Hippocampal formation (tissue), 2 donors: ENCODE measurements at places on chromosomes 6 and 20.

DNA sequence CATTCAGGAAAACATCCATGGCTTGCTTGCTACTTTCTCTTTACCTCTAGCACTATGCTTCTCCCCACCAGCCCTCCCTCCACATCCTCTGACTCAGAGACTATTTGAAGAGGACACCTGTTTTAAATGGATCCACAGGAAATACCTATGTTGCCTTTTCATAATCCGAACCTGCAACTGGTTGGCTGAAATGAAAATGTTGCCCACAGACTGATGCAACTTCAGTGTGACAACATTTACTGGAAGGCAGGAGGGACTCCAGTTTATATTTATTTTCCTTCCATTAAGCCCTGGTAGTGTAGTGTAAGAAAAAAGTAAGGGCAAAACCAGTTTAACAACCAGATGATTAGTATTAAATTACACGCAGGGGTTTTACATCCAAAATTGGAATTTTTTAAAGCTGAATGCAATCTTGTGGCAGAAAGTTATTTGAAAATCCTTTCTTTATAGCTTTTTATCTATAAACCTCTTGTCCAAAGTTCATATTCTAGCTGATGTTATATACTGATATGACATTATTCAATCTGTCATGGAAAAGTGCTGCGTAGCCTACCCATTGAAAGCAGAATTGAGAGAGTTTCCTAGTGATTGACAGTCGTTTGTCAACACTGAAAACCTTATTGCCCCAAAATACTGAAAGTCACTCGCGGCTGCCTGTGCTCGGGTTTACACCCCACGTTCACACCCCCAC lies 881 bp upstream of the AIG1 start:
- no peak for DNase-seq

DNA sequence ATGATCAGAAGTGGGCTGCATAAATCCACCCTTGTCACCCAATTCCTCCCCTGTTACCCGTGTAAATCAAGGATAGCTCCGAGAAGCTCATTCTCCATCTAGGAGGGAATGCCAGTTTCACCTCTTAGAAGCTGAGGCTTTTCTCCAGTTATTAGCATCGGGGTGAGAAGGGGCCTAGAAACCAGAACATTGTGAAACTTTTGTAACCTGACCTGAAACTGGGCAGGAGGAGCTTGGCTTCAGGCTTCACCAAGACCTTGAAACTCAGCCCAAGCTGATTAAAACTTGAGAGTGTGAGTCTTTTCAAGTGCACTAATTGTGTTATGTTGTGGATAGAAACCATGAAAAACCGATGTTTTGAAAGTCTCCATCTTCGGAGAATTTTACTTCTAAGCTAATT lies 103.1 kb downstream of the BMP2 start:
- no peak for DNase-seq

DNA sequence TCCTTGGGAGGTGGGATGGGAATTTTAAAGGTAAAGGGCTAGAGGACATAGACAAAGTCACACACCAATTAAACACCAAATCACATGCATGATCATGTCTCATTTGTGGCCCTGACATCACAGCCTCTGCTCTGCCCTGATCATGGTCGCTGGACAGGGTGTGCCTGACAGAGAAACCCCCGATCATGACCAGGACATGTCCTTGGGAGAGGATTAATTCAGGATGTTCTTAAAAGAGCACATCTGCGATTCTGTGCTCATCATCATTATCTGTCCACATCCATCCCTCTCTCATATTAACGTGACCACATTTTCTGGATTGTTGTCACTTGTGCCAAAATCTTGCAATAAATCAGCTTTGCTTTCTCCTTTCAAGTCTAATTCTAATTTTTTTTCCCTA lies 7.7 kb upstream of the PBOV1 start:
- no peak for DNase-seq

DNA sequence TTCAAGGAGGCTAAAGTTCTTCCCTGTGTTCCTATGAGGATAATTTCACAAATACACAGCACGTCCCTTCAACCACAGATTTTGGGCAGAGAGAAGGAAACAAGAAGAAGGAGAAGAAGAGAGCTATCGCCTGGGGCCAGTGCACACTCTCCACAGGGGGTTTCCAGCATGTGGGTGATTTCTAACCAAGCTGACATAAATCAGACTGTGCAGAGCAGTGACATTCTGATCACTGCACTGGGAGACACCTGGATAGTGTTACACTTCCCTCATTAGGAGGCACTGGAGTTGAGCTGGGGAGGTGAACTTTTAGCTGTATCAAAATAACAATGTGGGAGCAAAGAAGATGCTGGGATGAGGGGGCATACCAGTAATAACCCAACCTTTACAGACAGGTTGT lies 71.8 kb upstream of the CENPW start:
- no peak for DNase-seq

GRCh38 chr6:113645576-113645970 lies 211.6 kb upstream of the MARCKS start:
- DNase-seq, result no peak

GRCh38 chr6:44869321-44869897 lies 458.7 kb upstream of the RUNX2 start:
- no peak for DNase-seq

GRCh38 chr6:21053612-21054011 lies 519.4 kb downstream of the CDKAL1 start:
- DNase-seq, result no peak

DNA sequence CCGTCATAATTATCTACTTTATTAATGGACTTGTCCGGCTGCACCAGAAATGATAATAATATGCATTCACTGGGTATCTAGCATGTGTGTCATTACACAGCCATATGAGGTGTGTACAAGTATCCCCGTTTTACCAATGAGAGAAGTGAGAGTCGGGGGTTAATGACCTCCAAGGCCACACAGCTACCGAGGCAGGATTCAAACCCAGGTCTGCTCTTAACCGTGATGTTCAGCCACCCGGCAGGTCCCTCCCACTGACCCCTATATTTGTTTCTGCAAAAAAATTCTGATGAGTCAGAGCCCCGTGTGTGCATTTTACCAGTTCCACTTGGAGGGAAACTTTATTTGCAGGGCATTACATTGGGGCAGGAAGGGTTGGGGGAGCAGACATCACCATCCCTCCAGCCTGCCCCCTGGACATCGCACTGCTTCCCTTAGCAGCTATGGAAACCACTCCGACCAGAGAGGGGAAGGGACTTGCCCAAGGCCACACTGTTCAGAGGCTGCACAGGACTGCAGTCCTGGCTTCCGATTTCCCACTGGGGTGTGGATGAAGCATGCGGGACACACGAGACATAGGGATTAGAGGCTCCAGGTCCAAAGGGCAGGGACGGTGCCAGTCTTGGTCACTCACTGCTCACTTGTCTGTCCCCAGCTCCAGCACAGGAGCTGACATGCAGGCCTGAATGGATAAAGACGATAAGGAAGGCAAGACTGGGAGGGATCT lies 10.1 kb upstream of the SRC start:
- DNase-seq, result no peak

DNA sequence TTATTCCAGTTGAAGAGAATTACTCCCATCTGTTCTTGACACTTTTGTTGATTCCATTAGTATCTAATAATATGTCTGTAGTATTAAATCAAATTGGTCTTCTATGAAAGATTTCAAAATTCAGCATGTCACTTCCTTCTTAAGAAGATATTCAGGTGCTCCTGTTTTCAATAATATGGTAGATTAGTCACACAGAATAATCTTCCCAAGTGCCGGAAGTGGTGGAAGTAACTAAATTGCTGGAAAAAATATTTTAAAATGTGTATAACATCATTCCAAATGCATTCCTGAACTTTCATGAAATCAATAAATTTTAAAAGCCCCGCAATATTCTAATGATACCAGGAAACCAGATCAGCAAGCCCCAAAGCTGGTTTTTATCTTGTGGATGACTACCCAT lies 281.3 kb downstream of the EPM2A start:
- DNase-seq, result no peak

DNA sequence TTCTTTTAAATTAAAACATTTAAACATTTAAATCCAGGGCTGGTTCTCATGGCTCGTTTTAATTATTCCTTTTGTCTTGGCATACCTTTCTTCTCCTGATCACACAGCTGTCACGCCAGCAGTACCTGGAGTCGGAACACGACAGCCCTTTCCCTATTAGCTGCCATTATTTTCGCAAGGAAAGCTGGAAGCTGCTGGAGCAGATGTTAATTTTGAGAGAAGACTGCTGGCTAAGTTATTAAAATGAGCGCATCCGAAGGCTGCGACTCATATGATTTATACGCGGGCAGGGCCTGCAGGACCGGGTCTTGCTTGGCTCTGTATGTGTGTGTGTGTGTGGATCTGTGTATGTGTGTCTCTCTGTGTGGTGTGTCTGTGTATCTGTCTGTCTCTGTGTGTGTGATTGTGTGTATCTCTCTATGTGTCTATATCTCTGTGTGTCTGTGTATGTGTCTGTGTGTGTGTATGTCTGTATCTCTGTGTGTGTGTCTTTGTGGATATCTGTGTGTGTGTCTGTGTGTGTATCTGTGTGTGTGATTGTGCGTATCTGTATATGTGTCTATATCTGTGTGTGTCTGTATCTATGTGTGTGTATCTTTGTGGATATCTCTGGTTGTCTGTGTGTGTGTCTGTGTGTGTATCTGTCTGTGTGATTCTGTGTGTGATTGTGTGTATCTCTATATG lies 191.5 kb downstream of the CDH4 start:
- no peak for DNase-seq

DNA sequence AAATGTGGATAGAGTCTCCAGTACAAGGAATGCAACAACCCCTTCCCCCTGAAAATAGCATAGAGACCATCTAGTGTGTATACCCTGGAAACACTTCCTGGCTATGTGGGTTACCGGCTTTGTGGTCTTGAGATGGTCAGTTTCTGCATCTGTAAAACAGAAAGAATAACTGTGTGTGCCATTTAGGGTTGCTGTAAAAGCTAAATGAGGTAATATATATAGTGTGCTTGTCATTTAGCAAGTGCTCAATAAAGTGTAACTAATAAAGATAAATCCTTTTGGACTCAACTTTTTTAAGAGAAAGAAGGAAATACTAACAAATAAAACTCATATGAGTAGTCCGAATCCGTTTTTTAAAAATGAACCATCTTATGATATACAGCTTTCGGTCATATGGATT lies 109.1 kb downstream of the SOBP start:
- no peak for DNase-seq

GRCh38 chr6:141990840-141991239 lies 141.9 kb upstream of the GJE1 start:
- DNase-seq, result no peak

- no peak for DNase-seq
These were observed 37.9 kb upstream of the CCDC167 start for GRCh38 chr6:37537548-37537947.

DNA sequence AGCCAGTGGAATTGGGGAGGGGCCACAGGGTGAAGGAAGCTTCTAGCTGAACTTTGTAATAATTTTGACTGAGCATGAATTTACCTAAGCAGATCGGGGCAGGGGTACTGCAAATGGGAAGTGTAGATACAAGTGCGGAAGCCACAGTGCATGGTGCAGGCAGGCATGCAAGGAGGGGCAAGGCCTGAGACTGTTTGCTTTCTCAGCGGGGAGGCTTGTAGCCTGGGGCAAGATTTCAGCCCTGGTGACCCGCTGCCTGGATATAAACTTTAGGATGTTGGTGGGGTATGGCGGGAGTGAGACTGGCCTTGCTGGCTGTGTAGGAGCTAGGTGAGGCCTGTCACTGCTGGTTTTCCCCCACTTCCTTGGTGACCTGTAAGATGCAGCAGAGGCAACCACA lies 266.4 kb upstream of the PREP start:
- DNase-seq, result no peak

DNA sequence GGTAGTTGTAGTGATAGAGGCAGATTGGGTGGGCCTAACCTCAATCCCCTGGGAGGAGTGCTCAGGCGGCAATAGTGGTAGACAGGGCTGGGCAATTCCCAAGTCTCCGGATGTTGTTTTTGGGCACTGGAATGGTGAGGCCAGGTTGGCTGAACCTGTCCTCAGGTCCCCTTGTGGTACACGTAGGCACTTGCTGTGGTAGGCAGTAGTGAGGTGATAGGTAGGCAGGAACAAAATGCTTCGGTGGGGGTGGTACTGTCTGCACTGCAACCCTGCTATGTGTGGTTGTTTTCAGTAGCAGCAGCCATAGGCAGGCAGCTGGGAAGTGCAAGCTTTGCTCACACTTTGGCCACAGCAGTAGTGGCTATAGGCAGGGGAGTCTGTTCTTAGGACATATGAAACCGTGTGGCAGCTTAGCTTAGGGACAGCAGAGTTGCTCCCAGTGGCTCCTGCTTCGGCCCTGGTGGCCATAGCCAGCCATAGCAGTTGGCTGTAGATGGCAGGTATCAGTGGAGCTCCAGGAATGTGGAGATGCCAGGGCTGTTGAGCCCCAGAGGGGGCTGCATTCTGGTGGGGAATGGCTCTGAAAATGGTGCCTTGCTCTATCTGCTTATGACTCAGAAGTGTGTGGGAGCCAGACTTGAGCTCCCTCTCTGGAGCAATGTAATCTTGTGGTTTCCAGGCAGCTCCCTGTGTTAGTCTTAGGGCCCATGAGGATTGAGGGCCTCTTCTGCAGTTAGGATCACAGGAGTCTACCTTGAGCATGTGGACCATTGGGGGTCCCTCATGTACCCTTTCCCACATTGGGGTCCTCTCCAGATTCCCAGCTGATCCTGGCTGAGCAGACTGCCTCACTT lies 241.8 kb upstream of the BMP2 start:
- no peak for DNase-seq

- DNase-seq, result no peak
These were observed 864.2 kb downstream of the KIF16B start for GRCh38 chr20:15708984-15709598.

GRCh38 chr6:23413327-23414050 lies 712.5 kb upstream of the NRSN1 start:
- DNase-seq, result no peak

DNA sequence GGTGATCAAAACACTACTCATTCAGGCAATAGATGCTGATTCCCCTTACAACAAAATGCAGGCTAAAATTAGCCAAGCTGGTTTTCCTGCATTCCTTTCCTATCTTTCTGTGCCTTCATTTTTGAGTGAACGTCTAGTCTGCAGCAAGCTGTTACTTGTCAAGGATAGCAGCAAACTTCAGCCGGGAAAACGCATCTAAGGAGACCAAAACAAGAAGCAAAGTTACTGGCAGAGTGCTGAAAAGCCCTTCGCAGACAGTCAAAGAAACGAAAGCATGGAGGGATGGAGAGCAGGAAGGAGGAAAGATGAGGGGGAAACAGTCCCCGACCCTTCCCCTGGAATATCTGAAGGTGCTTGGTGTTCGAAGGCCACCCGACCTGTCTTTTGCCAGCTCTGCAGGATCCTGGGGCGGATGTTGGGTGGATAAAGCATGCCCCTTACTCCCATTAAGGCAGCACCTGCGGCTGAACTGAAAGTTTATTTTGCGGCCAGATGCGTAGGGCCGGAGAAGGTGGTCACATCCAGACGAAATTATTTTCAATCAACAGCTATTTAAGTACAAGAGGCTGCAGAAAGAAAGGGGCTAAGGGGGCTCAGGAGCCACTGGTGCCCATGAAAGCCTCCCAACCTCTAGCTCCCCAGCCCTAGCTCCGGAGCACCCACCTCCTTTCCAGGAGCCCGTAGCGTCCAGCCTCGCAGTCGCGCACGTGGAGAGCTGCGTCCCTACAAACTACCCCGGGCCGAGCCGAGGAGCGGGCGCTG lies 538 bp downstream of the FERMT1 start:
- no peak for DNase-seq
